Activated T-cell treated with anti-CD3 and anti-CD28 coated beads, Interleukin-2, amount 50 U/mL, for 72 hours (primary cell): ENCODE measurements at places on chromosomes 7 and 10. TPM values are rescaled to one million over a fixed set of nuclear protein-coding genes. Genes with fewer than 3 reads are reported as not detected.

DNA sequence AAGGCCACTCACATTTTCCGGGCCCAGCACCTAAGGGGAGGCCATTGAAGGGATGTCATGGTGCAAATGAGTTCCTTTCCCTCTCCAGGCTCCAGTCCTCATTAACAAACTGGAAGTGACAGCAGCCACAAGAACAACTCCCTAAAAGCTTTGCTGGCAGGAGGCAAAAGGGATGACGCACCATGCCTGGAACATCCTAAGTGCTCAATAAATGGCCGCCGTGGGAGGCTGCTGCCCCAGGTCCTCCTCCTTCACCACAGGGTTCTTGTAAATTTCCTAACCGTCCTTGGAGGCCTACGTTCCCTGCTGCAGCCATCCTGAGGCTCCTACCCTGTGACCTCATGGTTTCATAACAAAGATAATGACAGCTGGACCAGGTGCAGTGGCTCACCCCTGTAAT lies 41.3 kb upstream of the CAMK1D start:
- H3K27me3 ChIP-seq, result no peaks in the 10 kb centered on the region
- no peak overlapping the region for H3K27ac ChIP-seq
- H3K4me3 ChIP-seq, result no peak overlapping the region
- no peak for DNase-seq

GRCh38 chr10:29105516-29106215 lies 183.2 kb upstream of the LYZL1 start:
- DNase-seq, result no peak
- H3K4me1 ChIP-seq, result no peaks in the 10 kb centered on the region
- H3K36me3 ChIP-seq, result no peaks in the 10 kb centered on the region
- H3K27me3 ChIP-seq, result peaks cover 10% of the 10 kb centered on the region
- H3K4me3 ChIP-seq, result no peak overlapping the region

DNA sequence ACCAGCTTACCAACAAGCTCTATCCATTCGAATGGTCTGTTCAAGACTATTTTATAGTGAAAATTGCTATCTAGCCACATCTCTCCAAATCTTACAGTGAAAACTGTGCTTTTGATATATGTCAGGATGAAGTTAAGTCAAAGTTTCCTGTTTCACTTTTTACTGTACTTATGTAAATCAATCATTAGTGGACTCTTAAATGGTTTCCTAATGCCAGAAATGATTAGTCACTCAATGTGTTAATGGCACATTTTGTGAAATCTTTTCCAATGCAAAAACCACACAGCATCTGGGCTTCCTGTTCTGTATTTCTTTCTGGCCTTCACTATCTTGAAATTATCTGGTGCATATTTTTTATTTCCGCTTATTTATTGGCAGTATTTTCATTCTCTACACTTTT lies 87.3 kb upstream of the STEAP1B start:
- peaks cover 17% of the 10 kb centered on the region for H3K4me1 ChIP-seq
- no peaks in the 10 kb centered on the region for H3K36me3 ChIP-seq
- DNase-seq, result no peak

DNA sequence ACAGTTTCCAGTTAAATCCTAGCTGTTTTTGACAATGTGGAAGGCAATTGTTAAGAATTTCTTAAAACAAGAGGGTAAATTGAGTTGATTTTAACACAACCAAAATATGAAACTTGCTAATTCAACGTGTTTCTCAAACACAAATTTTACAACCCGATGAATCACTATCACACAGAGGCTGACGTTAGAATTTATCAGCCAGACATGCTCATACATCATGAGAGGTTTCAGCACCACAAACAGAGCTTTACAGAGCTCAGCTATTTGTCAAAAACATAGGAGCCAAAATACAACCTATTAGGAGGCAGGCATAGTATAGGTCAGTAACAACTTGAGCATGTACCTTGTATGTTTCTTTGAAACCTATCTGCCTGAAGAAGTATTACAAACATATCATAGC lies 36.1 kb downstream of the LRRN3 start:
- no peaks in the 10 kb centered on the region for H3K36me3 ChIP-seq
- H3K4me1 ChIP-seq, result no peaks in the 10 kb centered on the region
- no peaks in the 10 kb centered on the region for H3K27me3 ChIP-seq

DNA sequence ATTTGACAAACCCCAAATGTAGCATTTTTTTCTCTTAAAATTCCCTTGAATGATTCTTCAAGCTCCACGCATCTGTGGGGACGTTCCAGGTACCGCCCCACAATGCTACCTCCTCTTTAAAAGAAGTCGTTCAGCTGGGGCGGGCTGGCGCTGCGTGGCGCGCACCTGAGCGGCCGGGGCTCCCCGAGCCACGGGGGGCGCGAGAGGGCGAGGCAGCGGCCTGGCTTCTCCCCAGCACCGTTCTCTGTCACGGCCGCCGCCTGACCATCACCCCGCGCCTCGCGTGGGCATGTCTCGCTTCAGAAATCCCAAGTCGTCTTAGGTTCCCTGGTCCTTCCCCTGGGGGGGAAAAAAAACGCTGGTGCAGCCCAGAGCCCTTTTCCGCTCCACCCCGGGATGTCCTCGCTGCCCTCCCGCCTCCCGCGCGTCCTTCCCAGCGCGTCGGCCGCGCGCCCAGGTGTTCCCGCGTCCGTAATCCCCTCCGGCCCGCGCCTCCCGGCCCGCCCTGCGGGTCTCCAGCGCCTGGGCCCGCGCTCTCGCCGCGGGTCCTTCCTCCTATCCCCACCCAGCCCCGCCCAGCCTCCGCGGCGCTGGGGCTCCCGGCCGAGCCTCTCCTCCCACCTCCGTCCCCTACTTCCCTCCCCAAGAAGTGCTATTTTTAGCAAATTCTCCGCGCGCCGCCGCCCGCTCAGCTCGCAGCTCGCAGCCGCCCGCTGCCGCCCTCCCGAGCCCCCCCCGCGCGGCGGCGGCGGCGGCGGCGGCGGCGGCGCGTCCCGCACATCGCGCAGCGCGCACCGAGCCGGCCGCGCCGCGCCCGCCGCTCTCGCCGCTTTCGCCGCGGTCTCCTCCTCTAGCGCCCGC lies 58.7 kb upstream of the PRPS1L1 start:
- no peak for DNase-seq
- peaks cover 8% of the 10 kb centered on the region for H3K36me3 ChIP-seq
- no peaks in the 10 kb centered on the region for H3K4me1 ChIP-seq
- H3K27me3 ChIP-seq, result peaks cover 41% of the 10 kb centered on the region

DNA sequence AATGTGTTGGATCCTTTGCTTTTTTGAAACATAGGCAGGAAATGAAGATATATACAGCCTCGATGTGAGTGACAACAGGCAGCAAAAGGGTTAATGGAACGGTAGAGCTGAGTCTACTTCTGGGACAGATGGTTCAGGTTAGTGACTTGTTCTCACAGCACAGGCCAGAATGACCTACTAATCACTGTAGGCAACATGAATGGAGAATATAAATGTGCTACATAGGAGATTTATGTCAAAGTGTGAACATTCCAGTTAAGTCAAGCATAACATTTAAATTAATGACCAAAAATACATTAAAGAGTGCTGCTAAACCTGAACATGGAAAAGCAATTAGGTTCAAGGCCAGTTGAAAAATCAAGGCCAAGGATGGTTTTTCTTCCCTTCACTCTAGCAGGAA lies 235.2 kb downstream of the POU6F2 start:
- H3K27me3 ChIP-seq, result peaks cover 14% of the 10 kb centered on the region
- no peak overlapping the region for H3K4me3 ChIP-seq
- H3K4me1 ChIP-seq, result no peaks in the 10 kb centered on the region
- H3K27ac ChIP-seq, result no peak overlapping the region

DNA sequence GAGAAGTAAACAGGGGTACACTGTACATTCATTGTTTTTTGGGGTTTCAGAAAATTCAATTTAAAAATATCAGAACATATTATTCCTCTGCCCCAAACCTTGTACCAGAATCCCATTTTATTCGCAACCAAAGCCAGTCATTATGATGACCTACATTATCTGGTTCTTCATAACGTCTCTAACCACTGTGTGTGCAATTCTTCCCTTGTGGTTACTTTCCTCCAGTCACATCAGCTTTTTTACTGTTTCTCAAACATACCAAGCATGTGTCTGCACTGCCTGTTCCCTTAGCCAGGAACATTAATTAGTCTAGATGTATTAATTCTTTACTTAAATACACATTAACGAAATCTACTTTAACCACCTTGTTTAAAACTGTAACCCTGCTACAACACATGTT lies 64.8 kb downstream of the THSD7A start:
- H3K4me3 ChIP-seq, result no peak overlapping the region
- H3K27me3 ChIP-seq, result no peaks in the 10 kb centered on the region

- no peak overlapping the region for H3K27ac ChIP-seq
- no peaks in the 10 kb centered on the region for H3K36me3 ChIP-seq
- no peaks in the 10 kb centered on the region for H3K4me1 ChIP-seq
- H3K4me3 ChIP-seq, result no peak overlapping the region
- peaks cover 37% of the 10 kb centered on the region for H3K27me3 ChIP-seq
- DNase-seq, result no peak
Observed at GRCh38 chr7:26898891-26899290, 34.5 kb upstream of the SKAP2 start.

GRCh38 chr10:131437556-131438475 lies 126.3 kb upstream of the TCERG1L start:
- H3K36me3 ChIP-seq, result no peaks in the 10 kb centered on the region
- DNase-seq, result no peak
- H3K27me3 ChIP-seq, result no peaks in the 10 kb centered on the region
- H3K4me3 ChIP-seq, result no peak overlapping the region

DNA sequence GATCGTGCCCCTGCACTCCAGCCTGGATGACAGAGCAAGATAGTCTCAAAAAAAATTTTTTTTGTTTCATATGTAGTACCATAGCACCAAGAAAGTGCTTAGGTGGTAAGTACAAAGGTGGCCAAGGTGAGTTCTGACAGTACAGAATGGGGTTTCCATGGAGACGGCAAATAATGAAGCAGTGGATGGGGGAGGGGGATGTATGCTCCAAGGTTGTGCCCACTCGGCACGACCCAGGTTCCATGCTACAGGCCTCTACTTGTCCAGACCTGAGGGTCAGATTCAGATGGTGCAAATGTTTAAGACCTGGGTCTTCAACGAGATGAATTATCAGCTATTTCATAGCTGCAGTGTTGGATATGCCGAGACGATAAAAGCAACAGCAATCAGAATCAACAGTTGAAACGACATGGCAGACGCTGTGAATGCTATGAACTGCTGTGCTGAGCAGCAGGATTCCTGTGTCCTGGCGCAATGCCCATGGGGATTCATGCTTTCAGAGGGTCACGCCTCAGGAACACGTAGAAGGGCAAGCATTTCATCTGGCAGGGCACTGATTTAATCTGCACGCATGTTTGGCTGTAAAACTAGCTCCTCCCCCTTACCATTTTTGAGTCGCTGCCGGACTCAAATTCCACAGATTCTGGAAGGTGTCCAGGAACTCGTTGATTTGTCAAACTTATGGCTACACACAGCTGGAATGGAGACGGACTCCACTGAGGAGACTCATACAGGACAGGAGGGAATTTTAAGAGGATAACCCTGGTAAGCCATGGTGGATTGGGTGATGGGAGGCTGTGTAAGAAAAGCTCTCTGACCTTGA lies 256.5 kb downstream of the FRMD4A start:
- no peak for DNase-seq
- H3K27ac ChIP-seq, result no peak overlapping the region
- no peaks in the 10 kb centered on the region for H3K4me1 ChIP-seq
- no peak overlapping the region for H3K4me3 ChIP-seq
- H3K27me3 ChIP-seq, result no peaks in the 10 kb centered on the region

DNA sequence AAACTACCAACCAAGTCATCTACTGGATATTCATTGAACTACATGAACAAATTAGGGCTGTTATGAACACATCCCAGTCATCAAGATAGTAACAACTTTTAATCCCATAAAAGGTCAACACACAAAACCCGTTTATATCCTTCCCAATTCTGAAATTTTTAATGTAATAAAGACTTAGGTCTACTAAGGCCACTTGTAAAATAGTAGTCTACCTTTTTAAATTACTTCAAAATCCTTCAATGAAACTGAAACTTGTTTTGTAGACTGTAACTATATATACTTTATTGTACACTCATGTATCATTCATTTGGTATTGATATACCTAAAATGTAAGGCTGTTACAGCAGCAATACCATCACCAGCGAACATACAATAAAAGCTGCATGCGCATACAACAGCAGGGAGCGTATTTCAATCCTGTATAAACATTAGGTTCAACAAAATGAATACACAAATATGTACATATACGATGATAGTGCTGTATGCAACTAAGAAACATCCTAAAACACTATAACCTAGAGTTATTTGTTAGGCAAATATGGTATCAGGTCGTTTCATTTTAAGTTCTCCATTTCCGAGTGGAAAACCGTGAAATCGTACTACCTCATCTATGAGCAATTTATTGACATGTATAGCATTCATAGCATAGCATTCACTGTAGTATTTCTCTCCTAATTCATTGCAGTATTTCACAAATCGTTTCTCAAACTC lies 973 bp downstream of the ATAD1 start:
- H3K36me3 ChIP-seq, result no peaks in the 10 kb centered on the region
- no peak for DNase-seq
- H3K4me3 ChIP-seq, result peak overlapping the region; percentile 97
- peaks cover 42% of the 10 kb centered on the region for H3K4me1 ChIP-seq
- H3K27me3 ChIP-seq, result no peaks in the 10 kb centered on the region
- H3K27ac ChIP-seq, result peak overlapping the region; percentile 96

- no peak for DNase-seq
- H3K4me1 ChIP-seq, result peaks cover 17% of the 10 kb centered on the region
- no peak overlapping the region for H3K27ac ChIP-seq
- no peaks in the 10 kb centered on the region for H3K27me3 ChIP-seq
- no peak overlapping the region for H3K4me3 ChIP-seq
- no peaks in the 10 kb centered on the region for H3K36me3 ChIP-seq
Observed at GRCh38 chr10:114334301-114334700, 70.0 kb downstream of the AFAP1L2 start.

DNA sequence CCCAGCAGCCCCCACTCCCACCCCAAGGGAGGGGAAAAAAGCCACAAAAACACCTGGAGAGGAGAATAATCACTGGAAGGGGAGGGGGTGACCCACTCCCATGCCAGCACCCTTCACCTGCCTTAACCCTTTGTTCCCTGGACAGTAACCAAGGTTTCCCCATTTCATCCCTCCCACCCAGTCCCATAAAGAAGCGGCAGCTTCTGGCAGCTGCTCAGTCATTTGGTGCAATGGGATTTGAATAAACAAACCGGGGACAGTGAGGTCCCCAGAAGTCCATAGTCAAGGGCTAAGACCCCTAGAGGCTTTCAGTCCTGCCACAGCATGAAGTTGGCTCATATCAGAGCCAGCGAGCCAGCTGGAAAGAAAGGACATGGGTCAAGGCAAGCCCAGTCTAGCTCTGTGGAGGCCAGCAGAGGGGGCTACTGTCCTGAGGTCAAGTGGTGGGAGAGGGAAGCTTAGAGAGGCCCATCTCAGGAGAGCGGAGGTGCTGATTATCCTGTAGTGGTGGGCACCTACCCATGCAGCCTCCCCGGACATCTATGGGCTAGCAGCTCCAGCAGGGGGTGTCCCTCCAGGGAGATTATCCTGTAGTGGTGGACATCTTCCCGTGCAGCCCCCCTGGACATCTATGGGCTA lies 58.9 kb upstream of the LBX1 start:
- H3K4me1 ChIP-seq, result peaks cover 10% of the 10 kb centered on the region
- no peak for DNase-seq
- H3K4me3 ChIP-seq, result no peak overlapping the region
- H3K27ac ChIP-seq, result no peak overlapping the region
- H3K36me3 ChIP-seq, result no peaks in the 10 kb centered on the region

The EBF3 gene
- not detected for total RNA-seq

The NEUROD6 gene
- not detected for total RNA-seq
